ENCODE measurements at places on chromosomes 12 and 14. TPM values are rescaled to one million over a fixed set of nuclear protein-coding genes. Genes with fewer than 3 reads are reported as not detected.

The SVOP gene
- not detected for polyA plus RNA-seq

The CIROP gene
- not detected for polyA plus RNA-seq

The TAS2R50 gene
- not detected for polyA plus RNA-seq

The RDH5 gene
- polyA plus RNA-seq: 1.4 TPM

The MIP gene
- polyA plus RNA-seq: 0.32 TPM

Measured in CD4-positive, alpha-beta memory T cell (primary cell).